ENCODE measurements at places on chromosomes 2 and 18. TPM values are rescaled to one million over a fixed set of nuclear protein-coding genes. Genes with fewer than 3 reads are reported as not detected.

Gene HOXD13
- not detected for polyA plus RNA-seq

GRCh38 chr2:210859314-210859713 is 302.9 kb downstream of the CPS1 start:
- DNase-seq = no peak

DNA sequence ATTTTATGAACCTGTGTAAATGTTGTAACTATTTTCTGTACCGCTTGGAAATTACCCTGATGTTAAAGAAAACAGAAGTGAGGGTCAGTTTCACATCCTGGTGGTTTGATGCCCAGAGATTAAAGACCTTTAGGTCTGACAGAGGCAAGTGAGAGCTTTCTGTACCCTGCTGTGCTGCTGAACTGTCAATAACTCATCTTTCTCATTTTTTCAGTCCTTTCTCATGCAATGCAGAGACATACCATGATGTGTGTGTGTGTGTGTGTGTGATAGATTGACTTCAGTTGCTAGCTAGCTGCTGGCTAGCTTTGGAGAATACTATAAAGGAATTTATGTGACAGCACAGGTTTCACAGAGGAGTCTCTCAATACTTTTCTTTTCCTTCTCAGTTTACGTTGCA is 2025.6 kb upstream of the LRRTM1 start:
- no peak for DNase-seq

DNA sequence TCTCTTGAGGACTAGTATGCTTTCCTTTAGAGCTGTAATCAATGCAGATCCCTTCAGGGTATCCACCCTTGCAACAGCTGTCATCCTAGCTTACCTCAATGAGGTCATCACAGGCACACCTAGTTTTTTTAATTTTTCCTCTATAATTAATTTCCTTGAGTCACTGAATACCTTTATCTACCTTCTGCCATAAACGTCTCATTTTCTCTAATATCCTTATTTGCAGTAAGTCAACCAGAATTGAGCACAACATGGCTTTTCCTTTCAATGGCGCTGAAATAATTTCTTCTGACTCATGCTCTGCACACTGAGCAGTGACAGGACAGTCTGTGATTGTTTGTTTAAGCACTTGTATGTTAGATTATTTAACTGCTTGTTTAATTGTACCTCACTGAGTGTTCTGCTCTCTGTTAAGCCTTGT is 49.4 kb downstream of the ETAA1 start:
- DNase-seq = no peak

- no peak for DNase-seq
These were observed 19.4 kb downstream of the ZNF516 start for GRCh38 chr18:76475450-76476194.

DNA sequence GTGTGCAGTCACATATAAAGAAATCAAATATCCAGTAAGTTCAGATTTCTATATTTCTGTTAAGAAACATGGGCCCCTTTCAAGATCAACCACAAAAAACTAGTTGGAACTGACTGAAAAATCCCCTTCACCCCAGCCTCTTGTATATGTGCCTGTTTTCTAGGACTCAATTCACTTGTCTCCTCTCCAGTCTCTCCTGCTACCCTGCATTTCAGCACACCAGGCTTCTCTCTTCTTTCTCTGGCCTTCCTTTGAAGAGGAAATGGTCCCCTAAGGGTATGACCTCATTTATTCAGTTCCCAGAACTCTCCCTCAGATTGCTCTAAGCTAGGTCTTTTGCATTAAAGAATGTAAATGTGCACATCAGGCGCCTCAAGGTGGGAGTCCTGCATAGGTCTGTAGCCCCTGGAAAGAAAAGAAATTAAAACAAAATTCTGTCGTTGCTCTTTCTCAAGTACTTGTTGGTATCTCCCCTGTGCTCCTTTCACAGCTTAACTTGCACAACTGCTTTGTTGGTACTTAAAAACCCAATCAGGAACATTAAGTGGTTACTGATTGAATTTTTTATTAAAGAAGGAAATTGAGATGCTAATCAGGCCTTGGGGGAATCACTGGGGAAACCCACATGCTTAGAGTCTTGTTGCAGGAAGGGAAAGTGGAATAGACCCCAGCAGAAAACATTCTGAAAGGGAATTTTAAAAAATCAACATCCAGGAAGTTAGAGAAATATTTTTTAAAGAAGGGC is 278.4 kb downstream of the AGPS start:
- DNase-seq = no peak

DNA sequence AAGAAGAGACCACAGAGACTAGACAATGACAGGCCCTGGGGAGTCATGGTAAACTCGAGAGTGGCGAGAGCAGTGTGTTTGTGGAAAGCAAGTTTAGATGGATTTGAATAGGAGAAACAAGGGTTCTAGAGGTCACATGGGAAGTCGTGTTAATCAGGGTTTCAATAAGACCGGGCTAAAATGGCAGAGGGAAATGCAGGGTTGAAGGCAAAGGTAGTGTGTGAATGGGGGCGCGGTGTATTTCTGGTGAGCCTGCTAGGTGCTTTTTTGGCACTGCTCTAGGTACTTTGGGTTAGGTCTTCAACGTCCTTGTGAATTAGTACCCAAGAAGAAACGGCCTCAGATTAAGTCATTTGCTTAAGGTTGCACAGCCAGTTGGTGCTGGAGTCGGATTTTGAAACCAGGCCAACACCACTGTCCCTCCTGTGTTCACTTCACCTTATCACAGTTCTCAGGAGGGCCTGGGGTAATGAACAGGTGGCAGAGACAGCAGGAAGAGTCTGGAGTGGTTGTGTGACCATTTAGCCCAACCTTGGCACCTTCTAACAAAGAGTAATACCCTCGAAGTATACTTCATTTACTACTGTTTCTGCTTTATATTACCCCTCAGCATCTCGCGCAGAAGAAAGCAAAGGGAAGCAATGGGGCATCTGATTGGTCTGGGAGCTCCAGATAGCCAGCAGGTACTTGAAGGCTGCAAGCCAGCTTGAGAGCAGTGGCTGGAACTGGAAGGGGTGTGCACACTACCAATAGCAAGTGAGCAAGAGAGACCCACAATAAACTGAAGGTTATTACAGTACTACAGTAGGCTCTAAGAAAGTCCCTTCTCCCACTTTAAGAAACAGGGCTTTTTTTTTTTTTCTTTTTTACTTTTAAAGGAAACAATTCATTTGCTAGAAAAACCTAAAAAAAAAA is 33.4 kb upstream of the GAREM2 start:
- DNase-seq = no peak

- no peak for DNase-seq
These were observed 7.2 kb downstream of the ARHGAP25 start for GRCh38 chr2:68741805-68742306.

- no peak for DNase-seq
These were observed 20.4 kb downstream of the TTC32 start for GRCh38 chr2:19881221-19881907.

Gene AOX1
- not detected for polyA plus RNA-seq

Gene COLEC11
- not detected for polyA plus RNA-seq

DNA sequence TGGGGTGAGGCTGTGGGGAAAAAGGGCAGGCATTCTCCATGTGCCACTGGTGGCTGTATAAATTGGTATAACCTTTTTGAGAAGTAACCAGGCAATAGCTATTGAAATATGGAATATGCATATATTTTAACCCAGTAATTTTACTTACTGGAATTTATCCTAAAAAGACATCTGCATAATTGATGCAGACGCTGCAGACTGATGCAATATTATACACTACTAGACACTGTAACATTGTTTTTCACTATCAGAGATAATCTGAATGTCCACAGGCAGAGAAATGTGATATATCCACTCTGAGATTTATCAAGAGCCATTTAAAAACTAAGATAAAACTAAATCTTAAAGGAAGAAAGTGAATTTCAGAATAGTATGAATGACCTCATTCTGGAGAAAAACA is 14.7 kb downstream of the THOC1 start:
- DNase-seq = no peak

All from naive B cell (primary cell).